ENCODE measurements at places on chromosomes 3 and 15. TPM values are rescaled to one million over a fixed set of nuclear protein-coding genes. Genes with fewer than 3 reads are reported as not detected.
A peak's percentile ranks its signal among the peaks of the same experiment; 100 is the strongest.

DNA sequence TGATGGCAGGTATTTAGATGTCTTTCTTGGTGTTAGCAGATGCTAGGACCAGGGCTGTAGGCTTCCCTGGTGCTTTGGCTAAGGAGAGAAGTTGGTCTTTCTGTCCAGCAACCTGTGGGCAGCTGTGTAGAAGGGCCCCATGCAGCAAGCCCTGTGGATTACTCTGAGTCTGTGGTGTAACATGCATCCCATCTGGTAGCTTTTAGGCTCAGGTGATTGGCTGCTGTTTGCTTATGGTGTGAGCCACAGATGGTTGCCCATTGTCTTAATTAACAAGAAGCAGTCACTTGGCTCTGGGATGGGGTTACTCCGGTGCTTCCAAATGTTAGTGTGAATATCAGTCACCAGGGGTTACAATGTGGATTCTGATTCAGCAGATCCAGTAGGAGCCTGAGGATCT, 368.6 kb upstream of the C2CD4B start:
- no peak for DNase-seq

DNA sequence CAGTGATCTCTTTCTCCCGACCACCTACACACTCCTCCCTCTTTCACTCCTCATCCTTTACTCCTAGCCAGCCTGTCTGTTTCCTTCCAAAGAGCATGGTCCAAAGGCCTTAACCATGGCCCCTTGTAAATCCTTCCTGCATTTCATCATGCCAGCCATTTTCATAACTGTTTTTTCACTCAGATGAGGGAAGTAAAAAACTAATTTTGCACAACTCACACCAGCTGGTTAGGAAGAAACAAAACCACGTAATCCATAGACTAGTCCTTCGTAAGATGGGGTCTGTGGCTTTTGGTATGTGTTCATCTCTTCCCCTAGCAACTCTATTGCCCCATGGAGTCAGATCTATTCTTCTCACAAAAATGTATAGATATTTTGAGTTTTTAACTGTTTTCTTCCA, 187.8 kb downstream of the SHOX2 start:
- no peak for DNase-seq

GRCh38 chr15:56523521-56523920, 58.6 kb upstream of the MNS1 start:
- no peak for DNase-seq

DNA sequence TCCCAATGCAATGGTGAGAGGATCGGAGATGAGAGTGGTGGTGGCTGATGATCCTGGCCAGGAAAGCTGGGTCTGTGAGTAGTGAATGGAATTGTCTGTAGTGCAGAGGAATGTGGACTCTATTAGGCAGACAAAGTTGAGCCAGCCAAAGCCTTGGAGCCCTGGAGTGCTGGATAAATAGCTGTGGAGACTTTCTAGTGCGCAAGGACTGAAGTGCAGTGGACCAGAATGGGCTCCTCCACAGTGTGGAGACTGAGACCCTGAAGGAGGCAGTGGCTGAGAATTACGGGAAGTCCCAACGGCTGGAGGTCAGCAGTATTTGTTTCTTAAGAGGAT, 874 bp downstream of the ZNF662 start:
- DNase-seq: peak; percentile 20

GRCh38 chr3:158801696-158802408, at the start of gene MFSD1:
MFSD1 (plus strand) TSS chr3:158802054; CDS start chr3:158802153, 99 bp downstream.
- peak; percentile 97 for DNase-seq

DNA sequence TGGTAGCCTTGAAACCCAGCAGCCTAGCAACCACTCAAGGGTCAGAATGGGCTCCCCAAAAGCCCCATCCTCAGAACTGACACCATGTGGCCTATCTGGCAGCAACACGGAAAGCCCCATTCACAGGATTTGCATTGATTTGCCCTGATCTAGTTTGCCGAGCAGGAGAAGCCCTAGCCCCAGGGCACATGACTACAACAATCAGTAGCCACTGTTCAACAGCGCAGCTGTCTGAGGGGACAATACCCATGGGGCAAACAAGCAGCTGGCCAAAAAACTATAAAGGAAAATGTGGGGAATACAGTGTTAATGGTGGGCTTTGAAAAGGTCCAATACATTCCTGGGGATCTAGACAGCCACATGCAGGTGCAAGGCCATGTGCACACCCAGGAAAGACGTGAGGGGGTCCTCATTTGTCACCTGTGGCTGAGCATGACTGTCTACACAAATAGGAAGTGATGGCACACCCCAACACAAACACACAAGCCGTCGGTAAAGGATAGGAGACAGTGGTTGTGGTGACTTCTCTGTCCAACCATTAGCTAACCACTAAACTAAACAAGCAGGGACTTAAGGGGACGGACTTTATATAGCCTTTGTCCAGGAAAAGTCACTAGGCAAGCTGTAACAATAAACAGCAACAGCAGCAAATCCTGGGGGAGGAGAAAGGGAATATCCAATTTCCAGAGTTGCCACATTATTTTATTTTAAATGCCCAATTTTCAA, 113.7 kb downstream of the LRIG1 start:
- DNase-seq: no peak

DNA sequence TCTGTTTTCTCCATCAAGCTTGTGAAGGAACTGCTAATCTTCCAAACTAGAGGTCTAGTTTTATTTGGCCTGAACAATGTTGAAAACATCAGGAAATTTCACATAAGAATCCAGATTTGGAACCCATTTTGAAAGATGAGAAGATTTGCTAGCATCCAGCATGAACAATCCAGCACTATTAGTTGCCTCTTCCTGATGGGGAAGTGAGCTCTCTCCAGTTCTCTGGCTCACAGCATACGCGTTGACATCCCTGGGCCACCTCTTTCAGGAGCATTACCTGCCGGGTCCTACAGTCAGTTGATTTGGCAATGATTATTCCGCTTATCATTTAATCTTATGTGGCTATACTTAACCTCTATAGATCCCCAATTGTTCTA, 10.9 kb downstream of the GPR87 start:
- peak; percentile 54 for DNase-seq

DNA sequence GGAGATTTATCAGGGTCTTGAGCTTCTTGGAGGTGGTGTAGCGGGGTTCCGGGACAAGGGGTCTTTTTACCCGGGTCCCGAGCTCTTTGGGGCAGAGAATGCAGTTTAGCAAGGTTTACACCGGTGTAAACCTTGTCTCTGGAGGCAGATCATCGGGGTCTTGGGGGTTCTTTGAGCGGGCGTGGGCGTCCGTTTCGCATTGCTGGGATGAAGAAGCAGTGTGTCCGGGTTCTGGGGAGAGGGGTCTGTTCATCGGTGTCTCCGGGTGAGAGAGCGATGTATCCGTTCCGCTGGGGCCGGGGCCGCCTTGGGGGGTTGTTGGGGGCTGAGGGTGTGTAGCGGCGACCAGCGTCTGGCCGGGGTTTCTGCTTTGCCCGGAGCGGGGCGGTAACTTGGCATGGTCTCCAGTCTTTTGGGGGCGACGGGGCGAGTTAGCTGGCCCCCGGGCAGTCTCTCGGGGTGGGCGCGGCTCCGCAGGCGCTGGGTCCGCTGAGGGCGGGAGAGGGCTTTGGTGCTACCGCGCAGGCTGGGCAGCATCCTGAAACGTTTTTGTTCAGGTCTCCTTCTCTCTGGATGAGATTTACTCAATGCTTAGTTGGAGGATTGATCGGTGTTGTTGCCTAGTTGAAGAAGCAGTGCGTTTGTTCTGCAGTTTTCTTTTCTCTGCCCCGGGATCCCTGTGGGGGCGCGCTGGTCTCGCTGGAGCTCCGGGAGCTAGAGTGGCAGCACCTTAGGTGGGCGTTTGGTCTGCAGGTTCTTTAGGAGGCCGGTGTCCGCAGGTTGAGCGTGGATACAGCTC, 843 bp downstream of the GLCE start:
- peak; percentile 47 for DNase-seq

DNA sequence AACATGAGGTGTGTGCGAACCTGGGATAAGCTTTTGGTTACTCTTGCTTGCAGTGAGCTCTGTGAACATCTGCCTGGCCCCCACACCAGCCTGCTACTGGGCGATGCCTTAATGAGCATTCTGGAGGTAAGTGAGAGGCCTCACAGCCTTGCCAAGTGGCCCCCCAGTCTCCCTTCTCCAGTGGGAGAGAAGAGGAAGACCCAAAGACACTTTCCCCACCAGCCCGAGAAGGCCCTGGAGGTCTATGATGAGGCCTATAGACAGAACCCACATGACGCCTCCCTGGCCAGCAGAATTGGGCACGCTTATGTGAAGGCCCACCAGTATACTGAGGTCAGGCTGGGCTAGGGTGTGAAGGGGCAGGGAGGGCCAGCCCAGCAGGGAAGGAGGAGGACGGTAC, 22.5 kb downstream of the TTC21A start:
- no peak for DNase-seq

The GOLGA8M gene
- total RNA-seq: 0.53 TPM

The PLA2G4D gene
- total RNA-seq: not detected

Data from muscle of leg (tissue), 16 donors.